ENCODE measurements at places on chromosomes 12 and 14.
A peak's percentile ranks its signal among the peaks of the same experiment; 100 is the strongest.

GRCh38 chr12:18239526-18239925 is 21.8 kb upstream of the PIK3C2G start:
- no peak for DNase-seq

DNA sequence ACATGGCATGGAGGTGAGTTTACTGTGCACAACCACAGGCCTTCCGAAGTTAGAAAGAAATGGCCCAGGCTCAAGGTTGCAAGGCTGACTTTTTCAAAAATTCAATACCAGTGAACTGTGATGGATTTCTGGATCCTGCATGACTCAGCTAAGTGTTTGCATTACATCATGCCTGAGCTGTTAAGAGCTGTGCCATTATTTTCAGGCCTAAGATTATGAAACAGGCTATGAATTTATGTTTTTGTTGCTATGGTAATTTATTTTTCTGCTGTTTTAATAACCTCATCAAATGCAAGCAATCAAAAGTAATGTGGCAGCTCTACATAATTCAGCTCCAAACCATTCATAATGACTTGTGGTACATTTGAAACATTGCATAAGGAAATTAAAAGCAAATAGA is 457.7 kb upstream of the TMEM132C start:
- no peak for DNase-seq

GRCh38 chr14:94375552-94376107 is 12.8 kb downstream of the SERPINA1 start:
- no peak for DNase-seq

DNA sequence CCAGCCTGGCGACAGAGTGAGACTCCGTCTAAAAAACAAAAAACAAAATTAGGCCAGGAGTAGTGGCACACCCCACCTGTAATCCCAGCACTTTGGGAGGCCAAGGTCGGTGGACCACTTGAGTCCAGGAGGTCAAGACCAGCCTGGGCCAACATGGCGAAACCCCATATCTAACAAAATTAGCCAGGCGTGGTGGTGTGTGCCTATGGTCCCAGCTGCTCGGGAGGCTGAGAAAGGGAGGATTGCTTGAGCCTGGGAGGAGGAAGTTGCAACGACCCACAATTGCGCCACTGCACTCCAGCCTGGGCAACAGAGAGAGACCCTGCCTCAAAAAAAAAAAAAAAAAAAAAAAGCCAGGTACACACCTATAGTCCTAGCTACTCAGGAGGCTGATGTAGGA is 37.0 kb downstream of the KDM2B start:
- no peak for DNase-seq

DNA sequence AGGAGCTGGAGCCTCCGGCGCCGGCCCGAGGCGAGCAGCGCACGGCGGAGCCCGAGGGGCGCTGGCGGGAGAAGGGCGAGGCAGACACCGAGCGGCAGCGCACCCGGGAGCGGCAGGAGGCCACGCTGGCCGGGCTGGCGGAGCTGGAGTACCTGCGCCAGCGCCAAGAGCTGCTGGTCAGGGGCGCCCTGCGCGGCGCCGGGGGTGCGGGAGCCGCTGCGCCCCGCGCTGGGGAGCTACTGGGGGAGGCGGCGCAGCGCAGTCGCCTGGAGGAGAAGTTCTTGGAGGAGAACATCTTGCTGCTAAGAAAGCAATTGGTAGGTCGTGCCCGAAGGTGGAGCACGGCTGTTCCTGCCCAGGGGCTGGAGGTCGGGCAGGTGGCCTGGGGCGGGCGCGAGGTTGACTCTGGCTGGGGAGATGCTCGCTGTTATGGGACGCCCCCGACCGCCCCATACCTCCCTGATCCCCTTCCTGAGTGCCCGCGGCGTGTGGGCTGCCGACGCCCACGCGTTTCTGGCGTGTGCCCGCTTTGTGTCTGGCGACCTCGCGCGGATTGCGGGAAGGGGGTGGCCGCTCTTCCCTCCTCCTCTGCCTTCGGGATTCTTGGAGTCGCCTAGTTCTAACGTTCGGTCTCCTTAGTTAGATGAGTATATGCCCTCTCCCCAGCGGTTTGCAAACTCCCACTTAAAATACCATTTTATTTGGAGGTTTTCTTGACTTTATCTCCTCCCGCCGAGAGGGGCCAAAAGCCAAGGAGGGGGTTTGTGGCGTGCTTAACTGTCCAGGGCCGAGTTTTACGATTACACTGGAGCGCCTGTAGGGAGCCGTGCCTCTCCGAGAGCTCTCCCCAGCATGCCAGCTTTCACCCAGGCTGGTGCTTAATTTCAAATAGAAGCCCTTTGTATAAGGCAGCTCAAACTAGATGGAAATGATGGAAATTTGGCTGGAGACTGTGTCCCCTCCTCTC is 752 bp downstream of the DACT1 start:
- peak; percentile 23 for DNase-seq

- DNase-seq, result no peak
Observed at GRCh38 chr12:60168441-60168840, 572.6 kb downstream of the SLC16A7 start.

- no peak for DNase-seq
Observed at GRCh38 chr12:92905811-92906554, 23.1 kb downstream of the EEA1 start.

DNA sequence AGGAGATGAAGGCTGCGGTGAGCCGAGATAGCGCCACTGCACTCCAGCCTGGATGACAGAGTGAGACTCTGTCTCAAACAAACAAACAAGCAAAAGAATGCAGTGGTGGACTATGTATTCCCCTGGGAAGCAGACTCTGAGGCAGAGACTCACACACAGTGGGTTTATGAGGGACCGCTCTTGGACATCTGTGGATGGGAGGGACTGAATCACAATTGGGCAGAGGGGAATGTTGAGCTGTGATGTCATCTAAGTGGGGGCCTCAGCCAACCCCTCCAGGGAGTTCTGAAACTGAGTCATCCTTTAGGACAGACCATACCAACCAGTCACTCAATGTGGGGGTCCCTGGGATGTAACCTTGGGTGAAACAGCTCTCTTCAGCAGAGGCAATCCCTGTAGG is 151.0 kb downstream of the SUDS3 start:
- no peak for DNase-seq

DNA sequence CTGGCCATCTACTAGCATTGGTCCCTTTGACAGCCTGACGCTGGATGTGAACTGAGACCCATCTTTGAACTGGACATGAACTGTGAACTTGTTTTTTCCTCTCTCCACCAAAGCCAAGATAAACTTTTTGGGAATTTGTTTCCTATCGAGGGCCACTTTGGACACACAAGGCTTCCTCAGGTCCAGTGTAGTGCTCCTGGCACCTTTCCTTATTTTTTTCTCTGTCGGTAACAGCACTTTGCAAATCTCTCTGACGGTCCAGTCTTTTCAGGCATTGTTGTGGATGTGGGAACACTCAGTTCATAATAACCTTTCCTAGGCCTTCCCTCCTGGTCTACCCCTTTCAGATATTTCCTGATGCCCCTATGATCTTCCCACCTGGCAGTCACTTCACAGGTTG is 5.0 kb downstream of the KCNA1 start:
- DNase-seq, result no peak

- DNase-seq, result peak; percentile 47
Observed at GRCh38 chr14:67837011-67837624, 17.5 kb downstream of the RAD51B start.

- no peak for DNase-seq
Observed at GRCh38 chr14:23348297-23348655, 4.4 kb downstream of the SLC22A17 start.

GRCh38 chr12:100207311-100207710 is 6.7 kb downstream of the ACTR6 start:
- DNase-seq, result no peak

DNA sequence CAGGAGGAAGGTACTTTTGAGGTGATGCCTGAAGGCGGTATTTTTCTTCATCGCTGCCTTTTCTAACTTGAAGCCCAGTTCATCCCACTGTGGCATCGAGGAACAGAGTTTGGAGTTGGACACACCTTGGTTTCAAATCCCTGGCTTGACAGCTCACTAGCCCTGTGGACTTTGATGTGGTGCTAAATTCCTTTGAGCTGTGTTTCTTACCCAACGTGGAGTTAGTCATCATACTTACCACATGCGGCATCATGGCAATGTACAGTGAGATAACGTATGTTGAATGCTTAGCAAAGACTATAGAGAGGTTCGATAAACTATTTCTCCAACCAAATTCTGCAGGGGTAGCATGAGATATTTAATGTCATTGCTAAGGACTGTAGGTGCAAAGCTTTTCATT is 3.4 kb downstream of the PLEKHG3 start:
- DNase-seq, result no peak

GRCh38 chr14:95817271-95817670 is 59.4 kb upstream of the TUNAR start:
- DNase-seq, result no peak

DNA sequence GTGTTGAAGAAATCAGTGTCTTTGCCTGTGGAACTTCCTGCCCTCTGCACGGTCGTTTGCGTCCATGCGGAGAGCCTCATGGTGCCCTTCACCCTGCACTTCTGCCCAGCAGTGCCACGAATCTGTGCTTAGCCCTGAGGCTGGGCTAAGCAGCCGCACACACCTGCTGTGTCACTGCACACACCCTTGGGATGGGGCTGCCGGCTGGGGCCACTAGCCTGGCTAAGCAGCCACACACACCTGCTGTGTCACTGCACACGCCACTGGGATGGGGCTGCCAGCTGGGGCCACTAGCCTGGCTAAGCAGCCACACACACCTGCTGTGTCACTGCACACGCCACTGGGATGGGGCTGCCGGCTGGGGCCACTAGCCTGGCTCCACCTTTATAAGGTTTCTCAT is 188.5 kb downstream of the KIF26A start:
- no peak for DNase-seq

- no peak for DNase-seq
Observed at GRCh38 chr12:85448548-85449139, 168.6 kb downstream of the ALX1 start.

DNA sequence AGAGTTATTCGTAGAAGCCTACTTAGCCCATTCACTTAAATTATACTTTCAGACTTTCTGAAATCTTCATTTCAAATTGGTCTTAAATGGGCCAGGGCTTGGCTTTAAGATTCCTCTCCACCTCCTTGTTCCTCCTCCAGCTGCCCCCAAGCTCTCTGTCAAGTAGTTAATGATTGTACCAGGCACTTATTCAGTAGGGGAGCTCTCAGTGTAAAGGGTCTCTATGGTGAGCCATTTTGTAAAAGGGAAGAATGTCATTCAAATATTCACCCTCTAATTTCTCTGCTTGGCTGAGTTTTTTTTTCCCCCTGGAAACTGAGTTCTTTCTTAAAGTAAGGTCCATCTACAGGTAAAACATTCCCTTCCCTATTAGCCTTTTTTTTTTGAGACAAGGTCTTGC is 96.6 kb downstream of the SUDS3 start:
- DNase-seq, result no peak

DNA sequence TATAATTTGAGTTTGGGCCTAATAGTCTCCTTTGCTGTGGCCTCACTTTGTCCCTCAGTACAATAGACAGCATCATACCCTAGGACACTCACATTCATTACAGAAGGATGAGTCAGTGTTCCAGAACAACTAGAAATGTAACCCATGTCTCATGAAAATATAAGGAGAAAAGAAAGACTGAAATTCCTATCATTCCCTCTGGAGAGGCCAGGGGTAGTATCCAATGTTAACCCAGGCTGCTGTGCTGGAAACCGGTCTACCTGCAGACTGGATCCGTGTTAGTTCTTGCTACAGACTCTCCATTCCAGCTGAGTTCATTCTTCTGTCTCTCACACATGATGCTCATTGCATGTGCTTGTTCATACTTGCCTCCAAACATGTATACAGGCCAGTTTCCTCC is 75.8 kb upstream of the HOXC13 start:
- no peak for DNase-seq

GRCh38 chr14:81275305-81276072 is 54.7 kb upstream of the GTF2A1 start:
- DNase-seq, result no peak

DNA sequence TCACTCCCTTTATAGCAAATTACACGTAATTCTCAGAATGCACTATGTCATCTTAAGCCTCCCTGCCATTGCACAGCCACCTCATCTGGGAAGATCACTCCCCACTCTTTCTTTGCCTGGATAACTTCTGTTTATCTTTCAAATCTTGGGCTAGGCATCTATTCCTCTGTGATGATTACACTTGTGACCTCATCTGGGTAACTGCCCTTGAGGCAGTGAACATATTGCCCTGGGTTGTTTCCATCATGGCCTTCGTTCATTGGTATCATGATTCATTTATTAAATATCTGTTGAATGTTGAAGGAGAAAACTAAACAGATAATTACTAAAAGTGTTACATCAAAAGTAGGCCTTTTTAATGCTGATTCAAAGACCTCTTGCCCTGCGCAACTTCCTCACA is 26.2 kb upstream of the PDE3A start:
- no peak for DNase-seq

GRCh38 chr14:92952481-92953298 is 29.7 kb downstream of the CHGA start:
- no peak for DNase-seq

DNA sequence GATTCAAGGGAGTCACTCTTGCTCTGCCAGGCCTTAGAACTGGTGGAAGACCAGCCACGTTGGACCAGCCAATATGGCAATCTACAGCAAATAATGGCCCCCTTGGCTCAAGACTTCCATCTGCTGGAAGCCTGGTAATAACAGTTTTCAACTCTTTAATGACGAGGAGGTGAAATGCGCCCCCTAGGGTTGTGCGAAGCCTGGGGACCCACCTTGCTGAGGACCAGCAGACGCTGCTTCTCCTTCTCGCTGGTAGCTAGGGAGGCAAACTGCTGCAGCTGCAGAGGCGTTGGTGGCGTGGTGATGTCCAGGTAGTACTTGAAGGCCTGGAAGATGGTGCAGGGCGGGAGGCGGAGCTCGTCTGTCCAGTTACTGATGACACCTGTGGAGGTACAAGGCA is 41.5 kb upstream of the FBXO21 start:
- no peak for DNase-seq

DNA sequence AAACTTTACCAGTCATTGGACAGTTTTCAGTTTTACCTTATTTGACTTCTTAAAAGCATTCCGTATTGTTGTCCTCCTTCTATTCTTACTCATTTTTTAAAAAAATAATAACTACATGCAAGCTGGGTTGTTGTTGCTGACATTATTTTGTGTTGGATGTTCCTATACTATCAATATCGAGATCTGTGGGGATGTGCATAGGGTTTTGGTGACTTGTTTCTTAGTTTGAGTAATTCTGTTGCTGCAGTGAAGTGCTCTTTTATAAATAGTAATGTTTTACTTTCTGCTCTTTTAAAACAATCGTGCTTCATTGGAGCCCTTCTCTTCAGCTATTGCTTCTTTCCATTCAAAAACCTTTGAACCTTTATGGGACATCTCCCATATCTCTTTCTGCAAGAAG is 79.4 kb downstream of the METTL25 start:
- no peak for DNase-seq

Data from stimulated activated naive B cell treated with anti-CD40 and anti-IgM and Interleukin-4, amounts not matched to agents 10 μg/mL and 1 μg/mL and 100 μg/mL, for 72 hours (primary cell).